ENCODE measurements at places on chromosomes 3 and 15.

GRCh38 chr3:61181874-61182273 is 69.4 kb downstream of the FHIT start:
- DNase-seq = no peak

GRCh38 chr3:122956693-122957455 is 70.7 kb downstream of the SEMA5B start:
- no peak for DNase-seq

DNA sequence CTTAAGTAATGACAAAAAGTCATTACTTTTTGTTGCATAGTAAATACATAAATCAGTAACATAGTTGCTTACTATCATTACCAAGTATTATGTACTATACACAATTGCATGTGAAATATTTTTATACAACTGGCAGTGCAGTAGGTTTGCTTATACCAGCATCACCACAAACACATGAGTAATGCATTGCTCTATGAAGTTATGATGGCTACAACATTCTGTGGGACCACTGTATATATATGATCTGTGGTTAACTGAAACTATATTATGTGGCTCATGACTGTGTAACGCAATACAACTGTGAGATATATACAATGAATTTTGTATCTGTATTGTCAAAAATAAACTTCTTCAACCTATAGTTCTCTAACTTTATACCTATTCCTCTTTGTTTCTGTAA is 113.7 kb upstream of the RBMS3 start:
- DNase-seq = no peak

GRCh38 chr3:124976383-124976782 is 41.8 kb upstream of the MUC13 start:
- DNase-seq = no peak
